Hematopoietic multipotent progenitor cell treated with erythropoietin and hydrocortisone succinate and interleukin-3 and kit ligand, for 4 days (in vitro differentiated cells): ENCODE measurements at places on chromosomes 7 and 10.

- no peak for DNase-seq
These were observed 221.7 kb downstream of the KIAA1217 start for GRCh38 chr10:24430591-24430990.

DNA sequence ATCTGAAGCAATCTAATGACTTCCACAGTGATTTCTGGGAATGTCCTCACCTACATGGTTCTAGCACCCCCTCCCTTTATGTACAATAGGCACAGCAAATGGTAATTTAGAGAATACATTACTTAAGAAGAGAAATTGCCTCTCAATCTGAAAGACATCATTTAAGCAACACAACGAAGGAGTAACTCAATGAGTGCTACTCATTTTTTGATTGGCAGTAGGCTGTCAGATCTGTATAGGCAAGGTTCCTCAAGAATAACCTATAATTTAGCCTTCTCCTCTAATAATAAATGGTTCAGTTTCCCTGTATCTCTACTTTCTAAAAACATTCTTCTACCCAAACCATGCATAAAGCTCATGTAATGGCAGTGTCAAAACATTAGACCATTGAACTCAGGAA is 30.6 kb upstream of the SEMA3C start:
- no peak for DNase-seq

DNA sequence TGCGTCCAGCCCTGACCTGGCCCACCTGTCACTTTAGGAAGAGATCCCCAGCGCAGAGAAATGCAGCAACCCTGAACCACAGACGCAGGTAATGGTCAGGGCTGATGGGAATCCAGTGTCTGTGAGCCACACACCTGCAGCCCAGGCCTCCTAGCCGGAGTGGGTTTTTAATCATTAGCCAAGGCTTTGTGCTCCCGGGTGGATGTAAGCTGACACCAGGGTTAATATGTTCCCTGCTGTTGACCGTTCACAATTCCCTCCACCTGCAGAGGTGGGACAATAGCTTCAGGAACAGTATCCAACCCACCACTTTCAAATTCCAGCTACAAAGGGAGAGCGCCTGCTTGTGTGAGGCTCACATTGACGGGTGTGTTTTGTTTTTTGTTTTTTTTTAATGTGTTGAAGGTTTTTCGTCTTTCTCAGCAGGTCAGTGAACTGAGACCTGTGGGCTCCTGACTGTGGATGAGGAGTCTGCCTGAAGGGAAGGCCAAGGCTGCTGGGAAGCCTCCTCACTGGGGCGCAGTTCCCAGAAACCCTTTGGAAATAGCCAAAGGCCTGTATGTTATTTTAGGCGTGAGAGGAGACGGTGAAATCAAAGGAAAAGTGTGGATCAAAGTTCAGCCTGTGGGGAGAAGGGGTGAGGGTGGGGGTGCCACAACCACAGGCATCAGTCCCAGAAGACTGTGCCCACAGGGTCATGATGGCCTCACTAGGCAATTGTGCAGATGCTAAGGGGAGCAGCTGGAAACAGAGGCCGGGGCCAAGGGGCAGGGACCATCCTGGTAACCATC is 111.1 kb downstream of the TNS3 start:
- DNase-seq = no peak

DNA sequence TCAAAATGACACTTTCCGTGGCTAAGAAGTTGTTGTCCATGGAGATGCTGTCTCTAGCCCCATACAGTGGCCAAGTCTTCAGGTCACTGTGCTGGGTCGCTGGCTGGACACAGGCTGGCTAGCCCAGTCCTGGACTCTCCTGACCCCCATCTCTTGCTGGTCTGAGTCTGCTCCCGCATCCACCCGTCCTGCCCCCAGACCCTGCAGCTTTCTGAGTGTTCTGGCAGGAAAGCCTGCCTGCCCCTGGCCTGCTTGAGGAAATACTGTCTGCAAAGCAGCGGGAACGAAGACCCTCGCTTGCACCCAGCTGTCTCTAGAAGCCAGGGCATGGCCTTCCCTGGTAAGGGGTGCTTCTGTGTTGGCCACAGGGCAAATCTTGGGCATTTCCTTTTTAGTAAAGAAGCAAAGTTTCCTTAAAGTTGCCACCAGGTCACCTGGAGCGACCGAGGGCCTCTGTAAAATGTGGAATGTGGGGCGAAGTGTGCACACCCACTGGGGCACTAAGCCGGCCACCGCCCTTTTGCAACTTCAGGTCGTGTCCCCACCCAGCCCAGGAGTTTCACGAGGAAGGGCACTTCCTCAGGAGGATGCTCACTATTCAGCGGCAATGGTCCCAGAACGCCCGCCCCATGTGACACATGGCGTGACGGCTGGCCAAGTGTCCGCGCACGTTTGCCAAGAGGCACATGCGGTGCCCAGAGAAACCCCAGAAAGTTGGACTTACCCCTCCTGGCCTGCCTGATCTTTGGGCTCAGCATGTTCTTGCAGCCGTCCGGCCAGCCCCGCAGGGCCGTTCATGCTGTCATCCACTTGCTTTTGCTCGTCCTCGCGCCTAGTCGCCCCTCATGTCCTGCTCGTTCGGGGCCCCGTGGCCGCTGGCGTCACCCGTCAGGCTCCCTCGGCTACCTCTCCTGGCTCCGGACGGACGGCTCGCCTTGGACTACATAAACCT is 558 bp downstream of the ARHGAP22 start:
- no peak for DNase-seq

GRCh38 chr7:71243736-71244410 is 111.9 kb downstream of the GALNT17 start:
- no peak for DNase-seq

DNA sequence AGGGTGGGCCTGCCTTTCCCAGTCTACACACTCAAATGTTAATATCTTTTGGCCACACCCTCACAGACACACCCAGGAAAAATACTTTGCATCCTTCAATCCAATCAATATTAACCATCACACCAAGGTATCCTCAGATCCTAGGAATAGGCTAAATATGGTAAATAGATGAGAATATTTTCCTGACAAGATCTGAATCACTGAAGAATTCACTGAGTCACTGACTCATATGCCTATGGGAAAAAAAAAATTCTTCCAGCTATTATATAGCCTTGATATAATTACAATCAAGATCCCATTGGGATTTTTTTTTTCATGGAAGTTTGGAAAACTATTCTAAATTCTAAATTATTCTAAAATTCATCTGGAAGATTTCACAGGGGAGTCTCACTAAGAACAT is 65.8 kb downstream of the INHBA start:
- no peak for DNase-seq

DNA sequence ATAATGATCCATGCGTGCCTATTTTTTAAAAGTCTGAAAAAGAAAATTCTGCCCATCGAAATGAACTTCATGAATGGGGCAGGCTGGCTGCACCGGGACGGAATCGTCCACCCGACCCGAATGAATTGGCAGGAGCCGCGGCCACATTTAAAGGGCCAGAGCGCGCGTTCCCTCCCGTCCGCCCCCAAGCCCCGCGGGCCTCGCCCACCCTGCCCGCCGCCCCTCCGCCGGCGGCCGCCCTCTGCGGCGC is 319 bp upstream of the GATA3 start:
- no peak for DNase-seq

GRCh38 chr7:85176197-85176596 is 10.7 kb downstream of the SEMA3D start:
- no peak for DNase-seq

DNA sequence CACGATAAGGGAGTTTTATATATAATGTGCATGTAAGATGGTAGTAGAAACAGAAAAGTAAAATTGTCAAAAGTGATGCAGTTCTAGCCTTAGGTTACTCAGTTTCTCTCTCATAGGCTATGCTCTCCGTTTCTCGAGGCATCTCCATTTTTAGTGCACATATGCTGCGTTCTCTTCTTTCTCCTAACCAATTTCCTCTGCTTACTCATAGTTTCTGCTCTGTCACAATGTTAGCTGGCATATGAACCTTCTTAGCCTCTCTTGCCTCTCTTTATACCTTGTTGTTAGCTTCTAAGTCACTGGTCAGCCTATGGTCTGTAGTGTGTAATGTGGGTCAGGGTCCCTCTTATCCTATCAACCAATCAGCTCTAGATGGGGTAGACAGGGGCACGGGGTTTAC is 280.6 kb upstream of the ETV1 start:
- DNase-seq = no peak

DNA sequence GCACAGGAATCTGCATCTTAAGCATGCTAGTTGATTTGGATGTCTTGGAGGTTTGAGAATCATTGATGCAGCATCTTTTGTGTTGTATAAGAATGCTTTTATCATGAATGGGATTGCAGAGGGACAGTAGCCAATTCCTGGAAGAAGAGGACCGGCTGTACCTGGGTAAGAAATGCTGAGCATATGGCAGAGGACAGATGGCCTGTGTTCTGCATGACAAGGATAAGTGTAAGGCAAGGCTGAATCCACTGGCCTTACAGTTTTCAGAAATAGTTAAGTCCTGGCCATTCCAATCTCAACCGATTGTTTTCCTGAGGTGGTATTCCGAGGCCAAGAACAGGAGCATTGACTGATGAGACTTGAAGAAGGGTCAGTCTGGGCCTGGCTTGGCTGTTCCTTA is 24.4 kb upstream of the KBTBD2 start:
- DNase-seq = no peak

- no peak for DNase-seq
These were observed 251.5 kb downstream of the TRIL start for GRCh38 chr7:28706584-28706983.

DNA sequence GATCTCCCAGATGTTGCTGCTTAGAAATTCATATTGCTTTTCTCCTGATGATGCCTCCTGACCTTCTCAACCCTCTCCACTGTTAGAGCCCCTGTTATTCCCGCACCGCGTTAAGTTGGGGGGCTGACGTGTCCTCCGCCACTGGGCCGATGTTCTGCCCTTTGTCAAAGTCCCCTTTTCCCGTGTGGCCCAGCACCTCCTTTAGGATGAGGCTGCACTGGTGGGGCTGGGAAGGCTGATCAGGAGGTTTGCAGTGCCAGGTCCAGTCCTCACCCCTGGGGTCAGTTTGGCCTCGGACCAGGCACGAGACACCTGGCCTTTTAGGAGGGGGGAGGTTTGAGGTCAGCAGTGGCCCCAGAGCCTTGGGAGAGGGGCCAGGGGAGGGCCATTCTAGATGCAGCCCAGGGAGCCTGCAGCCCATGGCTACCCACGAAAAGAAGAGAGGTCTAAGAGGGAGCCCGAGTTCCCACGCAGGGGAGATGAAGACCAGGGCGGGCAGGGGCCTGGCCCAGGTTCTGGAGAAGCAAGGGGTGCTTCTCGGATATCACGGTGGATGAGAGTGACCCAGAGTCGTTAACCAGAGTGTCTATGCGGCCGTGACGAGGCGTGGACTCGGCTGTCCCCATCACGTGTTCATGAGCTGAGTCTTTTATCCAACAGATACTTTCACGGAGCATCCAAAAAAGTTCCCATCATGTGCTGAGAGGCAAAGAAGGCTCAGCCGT is 150.4 kb downstream of the DNAJB6 start:
- no peak for DNase-seq

DNA sequence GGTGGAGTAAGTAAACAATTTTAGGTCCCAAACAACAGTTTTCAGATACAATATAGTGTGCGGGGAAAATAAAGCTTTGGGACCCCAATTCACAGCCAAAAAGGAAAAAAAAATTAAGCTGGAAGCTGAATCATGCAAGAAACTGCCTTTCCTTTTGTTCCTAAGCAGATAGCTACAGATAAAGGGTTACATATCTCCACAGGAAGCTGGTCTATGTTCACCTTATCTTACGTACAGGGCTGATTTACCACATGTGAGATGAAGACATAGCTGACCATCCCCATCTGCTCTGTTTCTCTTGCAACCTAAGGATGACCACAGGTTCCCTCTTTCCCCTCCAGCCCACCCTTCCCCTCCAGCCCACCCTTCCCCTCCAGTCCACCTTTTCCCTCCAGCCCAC is 14.2 kb upstream of the PFKP start:
- peak; percentile 63 for DNase-seq

DNA sequence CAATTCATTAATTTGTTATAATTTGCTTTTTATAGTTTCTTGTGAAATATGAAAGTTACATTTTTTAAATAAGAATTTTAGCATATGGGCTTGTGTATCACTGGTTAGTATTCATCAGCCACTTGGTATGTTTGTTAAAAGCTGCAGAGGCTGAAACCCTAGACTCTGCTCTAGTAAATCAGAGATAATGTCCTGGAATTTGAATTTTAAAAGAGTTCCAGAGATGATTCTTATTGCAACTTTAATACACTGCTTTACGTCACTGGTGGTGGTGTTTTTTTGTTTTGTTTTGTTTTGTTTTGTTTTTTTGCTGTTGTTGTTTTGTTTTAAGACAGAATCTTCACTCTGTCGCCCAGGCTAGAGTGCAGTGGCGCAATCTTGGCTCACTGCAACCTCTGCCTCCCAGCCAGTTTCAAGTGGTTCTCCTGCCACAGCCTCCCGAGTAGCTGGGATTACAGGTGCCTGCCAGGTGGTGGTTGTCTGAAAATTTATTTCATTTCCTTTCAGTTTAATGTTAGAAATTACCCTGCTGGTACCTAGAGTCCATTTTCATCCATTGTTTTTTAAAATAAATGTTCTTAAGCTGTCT is 43.8 kb downstream of the PTPN12 start:
- DNase-seq = no peak

GRCh38 chr7:30157204-30157603 is 22.4 kb downstream of the MTURN start:
- no peak for DNase-seq

GRCh38 chr7:90005836-90006235 is 148.4 kb upstream of the STEAP1 start:
- DNase-seq = no peak

- DNase-seq = no peak
These were observed 952 bp downstream of the DNMBP start for GRCh38 chr10:100008708-100009282.

DNA sequence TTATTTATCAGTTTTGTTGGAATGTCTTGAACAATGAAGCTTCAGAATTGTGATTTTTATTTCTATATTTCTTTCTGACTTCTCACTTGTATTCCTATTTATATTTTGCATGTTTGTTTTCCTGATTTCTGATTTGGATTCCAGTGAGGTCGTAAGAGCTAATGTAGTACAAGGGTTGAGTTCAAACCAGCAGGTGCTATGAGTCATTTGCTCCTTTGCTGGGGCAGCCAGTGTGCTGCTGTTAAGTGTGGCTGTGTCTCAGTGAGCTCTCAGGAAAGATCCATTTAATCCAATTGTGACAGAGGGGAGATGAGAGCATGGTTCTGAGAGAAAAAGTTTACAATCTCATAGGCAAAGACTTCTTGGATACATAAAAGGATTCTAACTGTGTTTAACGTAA is 48.6 kb downstream of the MCU start:
- peak; percentile 19 for DNase-seq

DNA sequence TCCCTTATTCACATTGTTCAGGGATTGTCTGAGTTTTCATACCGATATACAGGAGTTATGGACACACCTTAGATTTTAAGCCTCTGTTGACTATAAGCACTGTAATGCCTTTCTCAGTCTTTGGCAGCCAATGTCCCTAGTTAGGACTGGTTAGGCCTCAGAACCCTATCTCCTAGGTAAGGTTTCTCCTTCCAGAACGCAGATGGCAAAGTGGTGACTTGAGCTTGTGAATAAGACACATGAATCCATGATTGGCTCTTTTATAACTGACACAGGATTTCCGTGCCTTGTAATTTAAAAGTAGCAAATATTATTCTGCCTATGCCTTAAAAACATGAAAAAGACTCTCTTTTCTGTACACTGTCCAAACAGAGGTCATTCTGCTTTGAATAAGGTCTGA is 12.5 kb upstream of the RNF148 start:
- no peak for DNase-seq
